ENCODE measurements at places on chromosomes 12 and 14.

DNA sequence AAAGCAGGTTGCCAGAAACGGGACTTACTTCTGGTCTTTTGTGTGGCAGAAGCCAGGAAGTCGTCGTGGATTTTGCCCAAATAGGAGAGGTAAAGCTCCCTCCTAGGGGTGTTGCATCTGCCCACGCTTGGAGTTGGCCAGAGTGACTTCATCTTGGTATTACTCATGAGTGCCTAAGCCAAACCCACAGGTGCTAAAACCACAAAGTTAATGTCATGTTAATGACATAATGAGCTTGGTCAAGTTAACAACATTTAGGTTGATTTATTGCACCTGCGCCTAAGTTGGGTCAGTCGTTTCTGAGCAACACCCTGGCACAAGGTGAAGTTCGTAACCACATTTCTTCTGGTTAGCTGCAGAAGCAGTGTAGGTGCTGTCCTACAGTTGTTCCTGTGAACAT is 225.2 kb downstream of the FUT8 start:
- DNase-seq, result no peak

DNA sequence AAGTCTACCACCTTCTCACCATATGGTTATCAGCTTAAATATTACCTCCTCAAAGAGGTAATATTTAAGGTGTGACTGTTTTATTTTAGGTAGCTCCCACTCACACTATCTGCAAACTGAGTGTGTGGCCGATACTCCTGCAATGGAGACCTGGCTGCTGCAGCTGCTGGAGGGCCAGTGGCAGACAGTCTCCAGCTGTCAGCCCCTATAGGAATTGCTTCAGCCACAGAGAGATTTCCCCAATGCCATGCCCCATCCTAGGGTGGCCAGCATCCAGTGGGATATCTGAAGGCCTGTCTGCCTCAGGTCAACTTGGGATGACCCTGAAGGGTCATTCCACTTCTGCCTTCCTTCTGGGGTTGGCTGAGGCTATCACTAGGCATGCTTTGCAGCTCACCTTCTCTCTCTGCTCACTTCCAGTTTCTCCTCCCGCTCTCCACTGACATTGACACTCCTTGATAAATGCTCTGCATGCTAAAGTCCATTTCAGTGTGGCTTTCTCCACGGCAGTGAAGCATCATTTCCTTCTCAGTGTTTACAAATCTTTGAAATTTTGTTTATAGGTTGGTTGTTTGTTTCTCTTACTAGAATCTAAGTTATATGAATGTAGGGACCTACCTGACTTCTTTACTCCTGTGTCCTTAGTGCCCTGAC is 90.2 kb upstream of the USP44 start:
- no peak for DNase-seq

GRCh38 chr14:69370061-69370460 is 28.0 kb downstream of the ERH start:
- DNase-seq, result no peak

DNA sequence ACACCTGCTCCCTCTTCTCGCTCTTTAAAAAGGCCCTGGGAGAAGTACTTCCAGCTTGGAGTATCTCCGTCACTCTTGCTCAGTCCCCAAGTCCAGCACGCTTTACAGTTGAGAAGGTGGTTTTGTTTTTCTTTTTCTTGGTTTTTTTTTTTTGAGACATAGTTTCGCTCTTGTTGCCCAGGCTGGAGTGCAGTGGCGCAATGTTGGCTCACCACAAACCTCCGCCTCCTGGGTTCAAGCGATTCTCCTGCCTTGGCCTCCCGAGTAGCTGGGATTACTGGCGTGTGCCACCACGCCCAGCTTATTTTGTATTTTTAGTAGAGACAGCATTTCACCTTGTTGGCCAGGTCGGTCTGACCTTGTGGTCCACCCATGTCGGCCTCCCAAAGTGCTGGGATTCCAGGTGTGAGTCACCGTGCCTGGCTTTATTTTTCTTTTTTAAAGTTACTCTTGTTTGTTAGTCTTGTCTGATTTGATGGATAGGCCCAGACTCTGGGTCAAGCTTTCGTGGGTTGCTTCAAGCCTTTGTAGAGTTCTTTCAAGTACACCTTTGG is 1.9 kb downstream of the TDRD9 start:
- no peak for DNase-seq

DNA sequence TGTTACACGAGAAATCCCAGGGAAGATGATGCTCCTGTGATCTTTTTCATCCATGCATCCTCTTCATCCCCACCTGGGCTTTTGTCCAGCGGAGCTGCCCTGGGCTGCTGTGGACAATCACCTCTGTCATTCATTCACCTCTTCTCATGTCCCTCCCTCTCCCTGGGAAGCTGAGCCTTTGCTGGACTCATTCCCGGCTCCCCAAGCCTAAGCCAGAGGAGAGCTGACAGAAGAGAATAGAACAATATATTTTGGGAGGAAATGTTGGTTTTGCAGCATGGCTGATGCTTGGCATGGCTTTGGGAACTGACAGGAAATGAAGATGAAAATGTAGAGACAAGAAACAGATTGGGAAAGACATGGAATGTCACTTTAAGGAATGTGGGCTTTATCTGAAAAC is 177.4 kb downstream of the DICER1 start:
- DNase-seq, result no peak

DNA sequence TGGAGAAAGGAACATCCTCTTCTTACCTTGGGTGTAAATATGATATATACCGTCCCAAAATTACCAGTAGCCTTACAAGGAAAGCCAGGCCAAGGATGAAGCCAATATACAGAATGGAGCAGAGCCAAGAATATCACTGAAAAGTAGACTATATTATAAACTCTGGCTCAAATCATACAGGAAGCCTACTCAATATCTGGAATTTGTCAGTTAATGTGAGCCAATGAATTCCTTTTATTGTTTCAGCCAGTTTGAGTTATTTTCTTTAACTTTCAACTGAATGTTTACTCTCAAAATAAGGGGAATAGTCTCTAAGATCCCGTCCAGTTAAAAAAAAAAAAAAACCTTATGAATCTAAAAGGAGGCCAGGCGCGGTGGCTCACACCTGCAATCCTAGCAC is 9.8 kb upstream of the DENND5B start:
- no peak for DNase-seq

DNA sequence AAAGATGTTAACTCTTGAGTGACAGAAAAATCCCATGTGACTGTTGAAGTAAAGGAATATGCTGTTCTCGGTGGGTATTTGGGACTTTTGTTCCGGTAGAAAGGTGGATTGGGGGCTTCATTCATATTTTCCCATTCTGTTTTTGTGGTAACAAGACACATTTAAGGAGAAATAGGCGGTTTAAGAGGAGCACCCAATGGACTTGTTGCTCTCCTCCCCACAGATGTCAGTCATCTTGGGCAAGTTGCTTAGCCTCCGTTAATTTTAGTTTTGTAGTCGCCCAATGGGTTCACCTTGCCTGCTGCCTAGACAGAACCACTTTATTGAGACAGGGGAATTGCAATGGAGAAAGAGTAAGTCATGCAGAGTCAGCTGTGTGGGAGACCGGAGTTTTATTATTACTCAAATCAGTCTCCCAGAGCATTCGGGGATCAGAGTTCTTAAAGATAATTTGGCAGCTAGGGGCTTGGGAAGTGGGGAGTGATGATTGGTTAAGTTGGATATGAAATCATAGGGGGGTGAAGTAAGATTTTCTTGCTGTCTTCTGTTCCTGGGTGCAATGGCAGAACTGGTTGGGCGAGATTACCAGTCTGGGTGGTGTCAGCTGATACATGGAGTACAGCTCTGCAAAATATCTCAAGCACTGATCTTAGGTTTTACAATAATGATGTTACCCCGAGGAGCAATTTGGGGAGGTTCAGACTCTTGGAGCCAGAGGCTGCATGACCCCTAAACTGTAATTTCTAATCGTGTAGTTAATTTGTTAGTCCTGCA is 50.3 kb downstream of the SLC38A1 start:
- no peak for DNase-seq

DNA sequence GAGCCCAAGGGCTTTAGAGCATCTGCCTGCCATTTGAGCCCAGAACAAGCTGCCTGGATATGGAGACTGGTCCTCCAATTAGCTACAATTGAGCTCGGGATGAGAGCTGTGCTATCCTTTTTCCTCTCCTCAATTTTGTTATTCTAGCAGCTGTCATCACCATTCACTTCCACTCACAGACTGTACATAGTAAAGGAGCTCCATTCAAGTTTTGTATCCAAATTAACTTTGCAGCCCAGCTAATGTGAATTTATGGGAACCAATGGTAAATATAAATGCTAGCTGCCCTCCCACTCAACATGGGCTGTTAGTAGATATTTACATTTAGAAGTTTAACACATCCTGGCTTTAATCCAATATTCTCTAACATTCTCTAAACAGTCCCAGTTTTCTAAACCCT is 44.6 kb downstream of the BMP4 start:
- DNase-seq, result no peak

- DNase-seq, result no peak
Measured at GRCh38 chr12:132783917-132784531, 22.4 kb upstream of the ANKLE2 start.

- DNase-seq, result no peak
Measured at GRCh38 chr12:74624201-74624600, 86.6 kb downstream of the ATXN7L3B start.

DNA sequence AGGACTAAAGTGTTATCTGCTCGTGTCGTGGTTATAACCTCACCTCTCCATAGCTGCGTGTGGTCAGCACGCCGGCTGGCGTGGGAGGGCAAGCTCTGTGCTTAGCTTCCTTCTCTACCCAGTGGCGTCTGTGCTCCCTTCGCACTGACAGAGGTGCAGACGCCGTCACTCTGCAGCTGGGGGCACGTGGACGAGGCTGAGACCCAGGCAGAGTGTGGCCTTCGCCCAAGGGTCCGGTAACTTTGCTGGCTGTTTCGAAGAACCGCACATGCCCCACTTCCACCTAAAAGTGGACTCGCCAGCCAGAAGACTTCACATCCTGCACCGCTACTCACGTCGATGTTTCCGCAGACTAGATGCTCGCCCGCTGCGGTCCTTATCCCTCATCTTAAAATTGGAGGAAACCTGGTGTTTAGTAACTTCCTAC is 35.9 kb upstream of the DYNC1H1 start:
- DNase-seq, result no peak

DNA sequence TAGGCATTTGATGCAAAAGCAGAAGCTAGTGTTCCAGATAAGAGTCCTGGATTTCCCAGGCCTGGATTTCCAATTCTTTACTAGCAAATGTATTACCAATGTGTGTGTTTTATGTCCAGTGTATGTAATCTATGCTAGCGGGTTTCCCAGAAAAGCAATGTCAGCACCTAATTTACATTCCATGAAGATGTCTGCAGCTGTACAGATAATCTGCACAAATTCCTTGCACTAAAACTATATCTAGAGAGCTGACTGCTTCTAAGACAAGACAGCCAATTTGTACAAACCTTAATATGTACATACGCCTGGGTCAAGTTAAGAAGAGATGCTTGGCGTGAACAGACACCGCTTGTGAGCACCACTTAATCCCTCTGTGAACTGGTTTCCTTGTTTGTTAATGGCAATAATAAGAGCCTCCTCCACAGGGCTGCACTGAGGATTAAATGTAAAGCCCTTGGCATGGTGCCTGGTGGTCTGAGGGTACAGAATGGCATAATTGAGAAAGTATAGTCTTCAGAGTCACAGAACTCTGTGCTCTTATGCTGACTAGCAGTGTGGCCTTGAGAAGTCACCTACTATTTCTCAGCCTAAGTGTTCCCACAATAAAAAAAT is 185.6 kb downstream of the EPS8 start:
- DNase-seq, result peak; percentile 53

- DNase-seq, result no peak
Measured at GRCh38 chr14:58297412-58297761, 968 bp upstream of the ARID4A start.

DNA sequence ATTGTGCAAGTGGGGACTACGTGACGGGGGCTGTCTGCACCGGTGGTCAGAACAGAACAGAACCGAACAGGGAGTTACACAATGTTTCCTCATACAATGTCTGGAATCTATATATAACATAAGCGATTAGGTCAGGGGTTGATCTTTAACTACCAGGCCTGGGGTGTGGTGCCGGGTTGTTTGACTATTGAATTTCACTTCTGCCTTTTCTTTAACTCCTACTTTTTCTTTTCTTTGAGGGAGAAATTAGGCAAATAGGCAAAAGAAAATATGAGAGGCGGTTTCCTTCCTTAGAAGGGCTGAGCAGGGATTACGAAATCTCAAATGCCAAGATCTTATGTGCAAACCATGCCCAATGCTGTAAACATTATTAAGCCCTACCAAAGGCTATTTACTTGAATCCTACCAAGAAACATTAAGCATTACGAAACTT is 140.3 kb downstream of the SLC38A6 start:
- no peak for DNase-seq

DNA sequence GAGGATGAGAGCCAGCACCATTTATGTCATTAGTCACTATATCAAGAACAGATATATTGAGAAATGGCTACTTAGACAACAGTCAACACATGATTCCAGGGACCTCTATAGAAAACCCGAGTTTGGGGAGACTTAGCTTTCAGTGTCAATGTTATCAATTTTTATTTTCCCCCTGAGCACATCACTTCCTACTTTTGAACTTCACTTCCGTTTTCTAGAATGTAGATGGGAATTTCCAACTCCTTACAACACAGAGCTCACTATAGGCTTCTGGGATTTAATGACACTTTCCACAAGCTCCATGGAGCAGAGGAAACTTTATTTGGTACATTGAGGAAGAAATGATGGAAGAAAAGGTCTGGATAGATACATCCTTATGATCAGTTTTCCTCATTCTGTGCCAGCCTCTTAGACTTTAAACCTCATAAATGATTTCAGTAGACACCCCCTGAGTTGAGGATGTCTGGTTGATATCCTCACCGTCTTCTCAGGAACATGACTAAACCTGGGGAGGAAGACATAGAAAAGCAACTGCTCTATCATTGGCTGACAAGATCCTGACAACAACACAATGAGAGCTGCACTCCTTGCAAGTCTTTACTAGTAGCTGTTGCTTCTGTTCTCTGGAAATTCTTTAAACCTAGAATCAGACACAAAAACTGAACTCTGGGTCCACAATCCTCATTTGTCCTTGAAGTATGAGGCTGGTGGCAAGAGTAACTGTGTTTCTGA is 449.4 kb upstream of the OR4E1 start:
- DNase-seq, result no peak

DNA sequence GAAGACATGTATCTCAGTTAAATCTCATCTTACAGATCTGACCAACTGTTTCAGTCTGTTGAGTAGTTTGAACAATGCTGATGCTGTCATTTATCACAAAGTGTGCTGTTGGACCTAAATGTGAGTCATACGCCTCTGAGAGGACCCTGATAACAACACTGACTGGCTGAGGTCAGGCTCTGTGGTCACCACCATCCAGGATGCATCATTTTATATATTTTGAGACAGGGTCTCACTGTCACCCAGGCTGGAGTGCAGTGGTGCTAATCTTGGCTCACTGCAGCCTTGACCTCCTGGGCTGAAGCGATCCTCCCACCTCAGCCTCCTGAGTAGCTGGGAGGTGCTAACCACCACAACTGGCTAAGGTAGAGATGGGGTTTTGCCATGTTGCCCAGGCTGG is 181.0 kb upstream of the RGS6 start:
- DNase-seq, result no peak
